Liver (tissue), 10 donors: ENCODE measurements at places on chromosomes 16 and 17. TPM values are rescaled to one million over a fixed set of nuclear protein-coding genes. Genes with fewer than 3 reads are reported as not detected.

DNA sequence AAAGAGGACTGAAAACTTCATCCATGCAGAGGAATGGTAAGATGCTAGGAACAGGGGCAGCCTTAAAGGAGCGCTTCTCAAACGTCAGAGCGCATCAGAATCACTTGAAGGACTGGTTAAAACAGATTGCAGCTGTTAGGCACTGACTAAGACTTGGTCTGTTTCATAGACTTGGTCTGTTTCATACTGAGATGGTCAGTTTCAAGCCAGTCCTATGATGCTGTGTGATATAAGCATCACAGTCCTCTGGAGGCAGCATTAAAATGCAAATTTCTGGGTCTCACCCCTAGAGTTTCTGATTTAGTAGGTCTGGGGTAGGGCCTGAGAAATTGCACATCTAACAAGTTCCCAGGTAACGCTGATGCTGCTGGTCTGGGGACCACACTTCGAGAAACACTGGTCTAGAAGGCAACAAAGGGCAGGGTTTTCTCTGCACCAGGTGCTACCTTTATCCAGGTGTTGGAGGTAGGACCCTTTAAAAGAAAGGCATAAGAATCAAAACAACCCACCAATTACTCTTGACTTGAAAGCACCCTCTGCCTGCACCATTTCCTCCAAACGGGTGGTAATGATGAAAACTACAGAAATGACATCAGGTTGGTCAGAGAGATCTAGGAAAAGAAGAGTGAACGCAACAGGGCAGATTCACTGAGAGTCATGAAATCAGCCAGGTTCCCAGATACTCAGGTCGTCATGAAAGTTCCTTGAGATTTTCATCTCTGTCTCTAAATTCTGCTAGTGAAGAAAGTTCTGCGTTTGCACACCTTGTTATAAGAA is 95.0 kb upstream of the RCVRN start:
- no peak overlapping the region for H3K4me3 ChIP-seq
- DNase-seq, result no peak
- H3K27ac ChIP-seq, result no peak overlapping the region
- H3K27me3 ChIP-seq, result no peaks in the 10 kb centered on the region
- H3K36me3 ChIP-seq, result no peaks in the 10 kb centered on the region

DNA sequence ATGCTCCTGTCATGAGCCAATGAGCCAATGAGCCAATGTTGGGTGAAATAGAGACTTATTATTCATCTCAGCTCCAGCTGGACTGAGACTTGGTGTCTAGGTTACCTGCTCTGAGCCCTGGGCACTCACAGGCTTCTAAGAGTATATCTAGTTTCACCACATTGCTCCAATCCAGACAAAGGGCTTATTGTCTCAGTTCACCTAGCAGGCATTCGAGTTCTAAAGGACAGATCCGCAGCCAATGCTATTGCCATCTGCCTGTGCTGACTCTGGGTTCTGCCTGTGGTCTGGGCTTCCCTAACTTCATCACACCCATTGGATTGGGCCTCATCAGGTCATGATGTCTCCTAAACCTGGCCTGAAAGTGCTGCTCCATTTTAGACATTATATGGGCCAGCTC is 66.1 kb upstream of the HS3ST4 start:
- no peak for DNase-seq
- no peak overlapping the region for H3K27ac ChIP-seq
- H3K36me3 ChIP-seq, result no peaks in the 10 kb centered on the region
- H3K4me1 ChIP-seq, result no peaks in the 10 kb centered on the region

Gene KRT23
- 0.09 TPM for total RNA-seq

Gene RAB37
- 5.3 TPM for total RNA-seq

- peak overlapping the region; percentile 33 for H3K27ac ChIP-seq
- peaks cover 2% of the 10 kb centered on the region for H3K36me3 ChIP-seq
- H3K4me1 ChIP-seq, result peaks cover 76% of the 10 kb centered on the region
- no peaks in the 10 kb centered on the region for H3K27me3 ChIP-seq
- H3K4me3 ChIP-seq, result no peak overlapping the region
- no peak for DNase-seq
Measured at GRCh38 chr17:35977509-35977908, 3.8 kb downstream of the CCL16 start.

Gene SLC26A11
- 8.2 TPM for total RNA-seq

GRCh38 chr16:17770104-17770503 is 299.3 kb upstream of the XYLT1 start:
- H3K36me3 ChIP-seq, result no peaks in the 10 kb centered on the region
- H3K27ac ChIP-seq, result no peak overlapping the region
- no peak overlapping the region for H3K4me3 ChIP-seq

Gene FN3K
- 18.4 TPM for total RNA-seq

Gene PMP22
- total RNA-seq, result 6.2 TPM

GRCh38 chr16:66460703-66461102 is 33.6 kb downstream of the BEAN1 start:
- H3K36me3 ChIP-seq, result no peaks in the 10 kb centered on the region
- H3K27ac ChIP-seq, result no peak overlapping the region
- H3K27me3 ChIP-seq, result no peaks in the 10 kb centered on the region
- DNase-seq, result no peak
- H3K4me3 ChIP-seq, result no peak overlapping the region

Gene RNF112
- total RNA-seq, result 0.23 TPM

GRCh38 chr16:24624102-24624501 is 84.7 kb downstream of the RBBP6 start:
- DNase-seq, result no peak
- no peak overlapping the region for H3K4me3 ChIP-seq
- no peaks in the 10 kb centered on the region for H3K36me3 ChIP-seq
- no peaks in the 10 kb centered on the region for H3K27me3 ChIP-seq
- H3K27ac ChIP-seq, result no peak overlapping the region
